ENCODE measurements at places on chromosomes 5 and 9.

DNA sequence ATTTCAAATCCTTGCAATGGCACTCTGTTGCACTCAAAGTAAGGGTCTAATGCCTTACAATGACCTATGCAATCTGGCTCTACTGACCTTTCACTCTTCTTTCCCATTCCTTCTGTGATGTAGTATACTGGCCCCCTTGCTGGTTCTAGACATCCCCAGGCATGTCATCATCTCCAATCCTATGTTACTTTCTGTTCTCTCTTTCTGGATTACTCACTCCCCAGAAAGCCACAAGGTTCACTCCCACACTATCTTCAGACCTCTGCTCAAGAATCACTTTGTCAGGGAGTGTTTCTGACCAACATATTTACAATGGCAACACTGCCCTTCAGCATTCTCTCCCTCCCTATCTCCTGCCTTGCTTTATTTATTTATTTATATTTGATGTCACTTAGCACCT lies 802.2 kb upstream of the WWC1 start:
- DNase-seq, result no peak

GRCh38 chr5:163269624-163270023 lies 167.8 kb upstream of the CCNG1 start:
- DNase-seq, result no peak

GRCh38 chr5:66821688-66822429 lies 225.7 kb downstream of the MAST4 start:
- DNase-seq, result no peak

GRCh38 chr5:124659798-124660197 lies 86.6 kb downstream of the ZNF608 start:
- no peak for DNase-seq

GRCh38 chr9:134592819-134593200 lies 48.8 kb upstream of the COL5A1 start:
- DNase-seq, result no peak

GRCh38 chr9:113931140-113931539 lies 55.0 kb downstream of the ZNF618 start:
- no peak for DNase-seq

DNA sequence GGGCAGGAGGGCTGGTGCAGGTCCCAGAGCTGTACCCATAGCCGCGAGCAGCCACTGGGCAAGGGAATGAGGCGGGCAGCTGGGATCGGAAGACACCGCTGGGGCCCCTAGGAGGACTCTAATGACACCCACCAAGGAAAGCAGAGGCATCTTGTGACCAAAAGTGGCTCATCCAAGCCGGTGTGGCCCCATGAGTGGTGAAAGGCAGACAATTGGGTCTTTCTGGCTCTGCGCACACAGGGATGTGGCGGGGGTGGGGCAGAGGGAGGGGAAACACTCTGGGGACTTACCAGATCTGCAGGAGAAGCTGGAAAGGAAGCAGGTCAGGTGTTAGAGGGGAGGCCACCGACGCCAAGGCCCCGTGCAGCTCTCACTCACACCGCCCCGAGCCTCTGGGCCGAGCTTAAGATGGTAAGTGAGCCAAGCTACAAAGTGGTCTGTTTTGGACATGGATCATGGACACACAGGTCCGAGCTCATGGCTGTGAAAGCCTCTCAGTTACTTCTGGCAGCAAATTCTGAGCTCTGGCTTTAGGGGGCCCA lies 42.3 kb upstream of the SARDH start:
- no peak for DNase-seq

GRCh38 chr9:22103685-22104575 lies 94.8 kb upstream of the CDKN2B start:
- DNase-seq, result no peak

All from epithelial cell of prostate (primary cell).